ENCODE measurements at places on chromosomes 16 and 17.

GRCh38 chr17:48575673-48576478 is 2.3 kb downstream of the HOXB4 start:
- DNase-seq = no peak

DNA sequence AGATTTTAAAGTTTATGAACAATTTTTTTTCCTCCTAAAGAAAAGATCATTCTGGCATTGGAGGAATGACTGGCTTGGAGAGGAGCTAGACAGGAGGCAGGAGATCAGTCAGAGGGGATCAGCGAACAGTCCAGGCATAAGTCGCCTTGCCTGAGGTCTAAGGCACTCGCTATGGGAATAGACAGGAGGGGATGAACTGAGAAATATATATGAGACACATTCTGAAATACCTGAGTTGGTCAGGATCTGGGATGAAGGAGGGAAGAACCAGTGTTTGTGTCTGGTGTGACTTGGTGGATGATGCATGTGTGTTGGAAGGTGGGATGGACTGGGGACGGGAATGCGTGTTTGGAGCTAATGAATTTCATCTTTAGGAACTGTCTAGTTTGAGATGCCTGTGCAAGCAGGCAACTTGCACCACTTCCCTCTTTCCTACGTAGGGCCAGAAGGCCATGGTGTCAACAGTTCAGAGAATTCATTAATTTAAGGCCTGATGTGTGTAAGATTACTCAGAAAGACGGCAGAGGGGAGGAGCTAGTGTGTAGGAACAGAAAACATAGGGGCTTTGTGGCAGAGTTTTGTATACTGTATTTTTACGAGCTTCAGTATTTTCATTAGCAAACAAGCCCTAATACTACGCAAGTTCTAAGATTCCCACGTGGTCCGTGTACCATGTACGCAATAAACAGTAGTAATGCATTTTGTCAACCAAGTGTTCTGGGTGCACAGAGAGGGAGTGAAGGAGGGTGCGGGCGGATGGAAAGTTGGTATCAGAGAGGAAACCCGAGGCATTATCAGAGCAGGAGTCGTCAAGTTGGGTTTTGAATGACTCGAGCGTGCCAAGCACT is 825 bp downstream of the HEATR6 start:
- no peak for DNase-seq

DNA sequence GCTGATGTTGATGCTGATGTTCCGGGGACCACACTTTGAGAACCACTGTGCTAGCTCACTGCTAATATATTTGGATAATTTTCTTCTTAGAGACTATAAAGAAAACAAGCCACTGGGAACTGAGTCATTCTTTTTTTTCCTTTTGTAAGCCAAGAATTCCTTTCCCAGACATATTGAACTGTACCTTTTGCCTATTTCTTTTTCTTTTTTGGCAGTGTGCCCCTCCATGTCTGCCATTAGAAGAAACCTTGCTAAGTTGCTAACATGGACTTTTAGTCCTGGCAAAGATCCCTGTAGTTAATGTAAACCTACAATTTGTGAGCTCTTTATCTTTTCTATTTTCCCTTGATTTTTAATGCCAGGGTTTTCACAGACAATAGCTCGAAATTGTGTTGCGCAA is 17.3 kb upstream of the ERCC4 start:
- DNase-seq = no peak

DNA sequence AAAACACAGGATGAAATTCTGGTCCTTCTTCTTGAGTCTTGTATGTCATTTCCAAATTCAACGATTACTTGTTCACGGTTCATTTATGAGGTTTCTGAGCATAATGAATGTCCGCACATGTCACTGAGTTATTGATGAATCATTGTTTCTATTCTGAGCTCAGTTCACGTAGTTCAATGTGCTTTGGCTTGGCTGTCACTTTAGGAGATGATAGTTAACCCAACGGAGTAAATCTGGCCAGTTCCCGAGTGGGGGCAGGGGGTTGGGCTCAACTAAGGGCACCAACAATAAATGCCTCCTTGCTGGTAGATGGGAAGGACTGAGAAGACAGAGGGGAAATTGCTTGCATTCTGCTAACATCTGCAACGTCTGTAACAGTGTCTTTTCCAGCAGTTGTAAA is 239.4 kb upstream of the HSBP1 start:
- no peak for DNase-seq

DNA sequence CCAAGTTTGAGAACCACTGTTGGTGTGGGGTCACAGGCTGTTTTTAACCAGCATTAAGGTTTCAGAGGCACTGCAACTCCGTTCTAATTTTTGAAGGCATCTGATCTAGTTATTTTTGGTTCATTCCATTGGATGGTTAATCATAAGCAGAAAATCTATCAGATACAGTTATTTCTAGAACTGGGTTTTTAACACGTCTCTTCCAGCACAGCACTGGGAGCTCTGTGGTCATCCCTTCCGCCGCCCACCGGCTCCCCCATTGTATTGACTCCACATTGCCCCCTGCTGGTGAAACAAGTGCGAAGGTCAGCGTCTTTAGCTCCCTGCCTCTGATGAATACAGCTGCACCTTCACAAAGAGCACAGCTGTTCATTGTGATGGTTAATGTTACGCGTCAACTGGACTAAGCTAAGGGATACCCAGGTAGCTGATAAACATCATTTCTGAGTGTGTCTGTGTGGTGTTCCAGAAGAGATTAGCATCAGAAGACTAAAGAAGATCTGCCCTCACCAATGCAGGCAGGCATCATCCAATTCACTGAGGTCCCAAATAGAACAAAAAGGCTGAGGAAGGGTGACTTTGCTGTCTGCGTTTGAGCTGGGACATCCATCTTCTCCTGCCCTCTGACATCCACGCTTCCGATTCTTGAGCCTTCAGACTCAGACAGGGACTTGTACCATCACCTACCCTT is 8.5 kb downstream of the CCL18 start:
- peak; percentile 68 for DNase-seq

GRCh38 chr16:66574531-66574930 is 4.7 kb upstream of the CMTM2 start:
- DNase-seq = no peak

DNA sequence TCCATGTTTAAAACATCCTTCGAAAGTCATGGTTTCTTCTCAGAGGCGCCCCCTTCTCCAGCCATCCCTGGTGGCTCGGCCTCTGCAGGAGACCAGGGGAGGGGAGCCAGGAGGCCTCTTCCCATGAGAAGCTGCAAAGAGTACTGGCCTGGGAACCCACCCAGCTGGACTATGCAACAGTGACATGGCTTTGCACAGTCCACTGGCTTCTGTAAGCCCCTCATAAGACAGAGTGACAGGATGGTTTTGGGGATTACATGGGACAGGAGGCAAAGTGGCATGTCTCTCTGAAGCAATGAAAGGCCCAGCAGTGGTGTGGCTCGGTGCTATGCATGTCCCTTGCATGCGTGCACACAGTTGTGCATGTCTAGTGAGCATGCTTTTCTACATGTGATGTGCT is 99.5 kb downstream of the C16orf78 start:
- no peak for DNase-seq

DNA sequence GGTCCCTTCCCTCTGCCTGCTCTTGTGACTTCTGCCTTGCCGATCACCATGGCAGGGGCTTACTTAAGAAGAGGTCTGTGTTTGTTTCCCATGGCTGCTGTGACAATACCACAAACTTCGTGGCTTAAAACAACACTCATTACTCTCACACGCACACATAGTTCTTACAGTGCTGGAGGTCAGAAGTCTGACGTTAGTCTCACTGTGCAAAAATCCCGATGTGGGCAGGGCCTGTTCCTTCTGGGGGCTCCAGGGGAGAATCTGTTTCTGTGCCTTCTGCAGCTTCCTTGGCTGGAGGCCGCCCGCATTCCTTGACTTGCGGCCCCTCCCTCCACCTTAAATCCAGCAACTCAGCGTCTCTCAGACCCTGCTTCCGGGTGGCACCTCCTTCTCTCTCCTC is 249.2 kb upstream of the GSE1 start:
- DNase-seq = no peak

GRCh38 chr16:3355589-3355988 is at the start of gene OR2C1:
TSS of gene OR2C1 (plus strand) at chr16:3355889. CDS start at chr16:3355941, 52 bp downstream.
- no peak for DNase-seq

DNA sequence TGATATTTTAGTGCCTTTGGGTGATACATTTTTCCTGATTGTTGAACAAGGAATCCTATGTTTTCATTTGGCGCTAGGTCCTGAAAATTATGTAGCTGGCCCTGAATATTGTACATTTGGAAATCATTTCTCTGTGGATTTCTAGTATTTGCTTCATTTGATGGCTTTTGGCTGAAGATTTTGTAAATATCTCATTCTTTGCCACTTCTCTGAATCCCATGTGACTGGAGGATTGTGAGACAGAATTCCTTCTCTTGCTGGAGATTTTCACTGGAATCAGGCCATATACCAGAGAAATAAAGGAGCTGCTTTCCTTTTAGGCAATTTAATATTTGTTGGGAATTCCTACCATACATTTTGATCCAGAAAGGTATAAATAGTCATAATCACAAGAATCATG is 8.6 kb downstream of the KRT28 start:
- DNase-seq = no peak

DNA sequence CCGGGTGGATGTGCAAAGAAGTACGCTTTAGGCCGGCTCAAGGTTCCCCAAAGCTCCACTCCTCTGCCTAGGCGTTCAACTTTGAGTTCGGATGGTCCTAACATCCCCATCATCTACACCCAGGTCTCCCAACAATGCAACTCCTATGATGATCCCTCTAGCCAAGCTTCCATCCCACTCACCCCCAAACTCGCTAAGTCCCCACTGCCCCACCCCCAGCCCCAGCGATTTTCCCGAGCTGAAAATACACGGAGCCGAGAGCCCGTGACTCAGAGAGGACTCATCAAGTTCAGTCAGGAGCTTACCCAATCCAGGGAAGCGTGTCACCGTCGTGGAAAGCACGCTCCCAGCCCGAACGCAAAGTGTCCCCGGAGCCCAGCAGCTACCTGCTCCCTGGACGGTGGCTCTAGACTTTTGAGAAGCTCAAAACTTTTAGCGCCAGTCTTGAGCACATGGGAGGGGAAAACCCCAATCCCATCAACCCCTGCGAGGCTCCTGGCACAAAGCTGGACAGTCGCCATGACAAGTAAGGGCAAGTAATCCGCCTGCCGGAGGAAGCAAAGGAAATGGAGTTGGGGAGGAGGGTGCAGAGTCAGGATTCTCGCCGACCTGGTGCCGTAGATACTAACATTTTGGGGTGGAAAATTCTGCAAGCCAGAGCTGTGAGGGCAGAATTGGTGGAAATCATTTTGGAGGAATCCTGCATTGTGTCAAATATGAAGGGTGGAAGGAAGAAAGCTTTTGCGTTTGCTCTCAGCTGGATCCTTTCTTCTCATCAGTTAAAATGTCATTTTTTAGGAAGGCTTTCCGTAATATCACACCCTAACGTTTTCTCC is at the start of gene TP53:
Gene TP53, minus strand, starts transcription at position 419 of the 836 bp plus-strand sequence. CDS start 10,896 bp downstream, outside the sequence.
- peak; percentile 94 for DNase-seq

GRCh38 chr17:33688771-33689170 is 395.7 kb upstream of the ASIC2 start:
- DNase-seq = no peak

DNA sequence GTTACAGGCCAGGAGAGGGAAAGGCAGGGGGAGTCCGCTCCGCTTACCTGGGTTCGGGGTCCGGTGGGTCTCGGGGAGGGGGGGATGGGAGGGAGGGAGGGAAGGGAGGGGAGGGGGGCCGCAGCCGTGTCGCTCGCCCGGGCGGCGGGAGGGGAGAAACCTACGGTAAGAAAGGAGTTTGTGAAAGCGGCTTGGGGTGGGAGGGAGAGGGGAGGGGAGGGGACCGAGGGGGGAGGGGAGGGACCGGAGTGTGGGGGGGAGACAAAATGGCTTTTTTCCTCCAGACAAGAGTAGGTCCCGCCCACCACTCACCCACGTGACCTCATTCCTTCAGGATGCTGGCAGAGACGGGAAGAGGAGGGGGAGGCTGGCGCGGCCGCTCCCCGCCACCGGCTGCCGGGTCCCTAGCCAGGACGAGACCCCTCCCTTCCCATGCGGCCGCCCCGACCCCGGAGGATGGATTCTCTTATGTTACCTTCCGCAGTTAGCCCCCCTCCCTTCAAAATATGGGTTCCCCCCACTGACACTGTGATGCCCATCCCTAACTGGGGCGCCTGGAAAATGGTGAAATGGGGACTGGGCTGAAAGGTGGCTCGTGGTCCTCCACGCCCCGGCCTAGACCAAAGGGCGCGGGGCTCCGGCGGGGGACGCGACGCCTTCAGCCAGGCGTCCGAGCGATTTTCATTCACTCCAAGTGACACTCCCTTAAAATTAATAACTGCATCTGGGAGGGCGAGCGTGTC is at the start of gene PCGF2:
Gene PCGF2, minus strand, starts transcription at position 188 of the 743 bp plus-strand sequence. CDS start 7,934 bp downstream, outside the sequence.
- DNase-seq = no peak

GRCh38 chr17:58331815-58332777 is 3.5 kb upstream of the TSPOAP1 start:
- DNase-seq = peak; percentile 95

- no peak for DNase-seq
Observed at GRCh38 chr16:30947859-30948666, 805 bp upstream of the ORAI3 start.

GRCh38 chr16:63244631-63245030 is 1208.4 kb upstream of the CDH8 start:
- no peak for DNase-seq

- DNase-seq = no peak
Observed at GRCh38 chr16:86205521-86206245, 304.6 kb upstream of the FOXF1 start.

DNA sequence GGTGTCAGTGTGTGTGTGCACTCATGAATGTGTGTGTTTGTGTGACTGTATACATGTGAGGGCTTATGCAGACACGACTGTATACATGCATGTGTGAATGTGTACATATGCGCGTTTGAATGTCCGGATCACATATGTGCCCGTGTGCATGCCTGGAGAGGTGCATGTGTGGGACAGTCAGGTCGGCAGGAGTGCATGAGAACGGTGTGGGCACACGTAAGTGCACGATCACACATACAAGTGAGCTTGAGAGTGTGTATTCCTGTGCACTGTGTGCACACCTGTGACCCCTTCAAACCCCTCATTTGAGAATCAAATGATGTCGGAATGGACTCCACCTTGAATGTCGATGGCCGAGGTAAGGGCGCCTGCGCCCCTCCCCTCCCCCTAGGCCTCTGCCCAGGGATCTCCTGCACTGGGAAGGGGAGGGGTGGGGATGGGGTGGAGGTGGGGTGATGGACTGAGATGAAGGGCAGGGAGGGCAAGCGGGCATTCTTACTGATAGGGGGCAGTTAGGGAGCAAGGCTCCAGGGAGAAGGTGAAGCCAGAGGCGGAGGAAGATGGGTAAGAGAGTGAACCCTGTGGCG is 601 bp upstream of the NGFR start:
- DNase-seq = no peak

DNA sequence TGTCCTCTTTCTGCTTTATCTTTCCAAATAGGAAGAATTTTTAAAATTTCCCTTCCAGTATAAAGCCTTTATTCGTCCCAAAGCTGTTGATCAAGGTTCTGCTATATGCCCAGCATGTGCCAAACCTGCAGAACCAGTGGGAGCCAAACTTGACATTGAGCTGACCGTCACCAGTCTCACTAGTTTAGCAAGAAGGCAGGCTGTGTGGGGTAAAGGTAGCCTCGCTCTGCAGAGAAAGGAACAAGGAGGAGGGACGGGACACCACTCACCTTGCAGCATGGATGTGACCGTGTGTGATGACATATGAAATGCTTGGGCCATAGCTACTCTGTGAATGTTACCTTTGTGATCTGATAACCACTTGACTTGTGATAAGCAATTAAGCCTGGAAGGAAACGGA is 392.2 kb downstream of the CPPED1 start:
- DNase-seq = no peak

GRCh38 chr16:27600381-27600780 is 50.4 kb downstream of the KATNIP start:
- DNase-seq = no peak
